HT-29 (cell line): ENCODE measurements at places on chromosomes 12 and 14. TPM values are rescaled to one million over a fixed set of nuclear protein-coding genes. Genes with fewer than 3 reads are reported as not detected.

DNA sequence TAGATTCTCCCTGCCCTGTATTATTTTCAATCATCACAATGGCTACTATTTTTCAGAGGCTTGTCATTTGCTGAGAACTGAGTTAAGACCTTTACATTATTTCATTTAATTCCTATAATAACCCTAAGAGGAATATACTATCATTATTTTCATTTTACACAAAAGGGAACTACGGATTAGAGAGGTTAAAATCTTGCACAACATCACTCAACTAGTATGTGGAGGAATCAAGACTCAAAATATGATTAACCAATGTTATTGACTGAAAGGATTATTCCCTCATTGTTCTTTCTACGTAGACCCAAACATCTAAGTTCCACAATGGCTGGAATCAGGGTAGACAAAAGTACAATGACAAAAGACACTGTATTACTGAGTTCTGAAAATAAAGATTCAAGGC, 45.0 kb downstream of the GPR65 start:
- DNase-seq, result no peak

DNA sequence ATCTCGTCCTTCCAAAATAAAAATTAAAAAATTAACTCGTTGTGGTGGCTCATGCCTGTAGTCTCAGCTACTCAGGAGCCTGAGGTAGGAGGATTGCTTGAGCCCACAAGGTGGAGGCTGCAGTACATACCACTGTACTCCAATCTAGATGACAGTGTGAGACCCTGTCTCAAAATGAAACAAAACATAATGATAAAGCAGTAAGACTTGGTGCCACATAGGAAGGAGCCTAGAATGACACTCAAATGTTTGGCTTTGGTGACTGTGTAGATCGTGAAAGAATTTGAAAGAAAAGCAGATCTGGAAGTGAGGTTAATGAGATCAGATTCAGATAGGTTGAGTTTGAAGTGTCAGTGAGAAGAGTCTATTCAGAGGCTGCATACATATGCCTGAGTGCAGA, 150.1 kb upstream of the ATP2B1 start:
- no peak for DNase-seq

DCN gene
- total RNA-seq, result not detected in 2 replicates

MSI1 gene
- total RNA-seq, result not detected in 2 replicates

DNA sequence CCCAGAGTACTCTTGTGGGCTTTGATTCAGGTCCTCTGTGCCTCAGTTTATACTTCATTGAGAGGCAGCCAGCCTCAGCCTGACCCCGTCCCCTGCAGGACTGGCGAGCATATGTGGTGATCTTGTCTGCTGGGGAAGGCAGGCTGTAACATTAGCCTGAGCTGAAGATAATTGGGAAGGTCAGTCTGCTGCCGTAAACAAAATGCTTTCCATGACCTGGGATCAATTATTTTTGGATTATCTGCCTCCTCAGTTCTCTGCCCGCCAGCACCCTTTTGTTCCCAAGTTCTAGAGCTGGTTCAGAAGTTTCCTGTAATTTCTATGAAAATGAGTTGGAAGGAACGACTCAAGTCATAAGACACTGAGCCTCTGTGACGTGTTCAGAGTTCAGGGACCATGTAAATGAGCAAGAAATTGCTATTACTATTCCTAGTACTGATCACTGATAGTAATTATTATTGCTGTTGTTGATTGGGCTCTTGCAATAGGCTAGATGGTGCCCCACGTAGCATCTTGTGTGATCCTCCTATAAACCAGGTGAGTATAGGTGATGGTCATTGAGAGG, 4.5 kb downstream of the ORAI1 start:
- no peak for DNase-seq

- no peak for DNase-seq
These were observed 679 bp upstream of the SAV1 start for GRCh38 chr14:50668826-50669143.

- DNase-seq, result no peak
These were observed 6.8 kb downstream of the FAM216A start for GRCh38 chr12:110475426-110475825.

KLHL33 gene
- total RNA-seq, result not detected in 2 replicates

SIX4 gene
- total RNA-seq, result 7.5 and 8.1 TPM in 2 replicates

DNA sequence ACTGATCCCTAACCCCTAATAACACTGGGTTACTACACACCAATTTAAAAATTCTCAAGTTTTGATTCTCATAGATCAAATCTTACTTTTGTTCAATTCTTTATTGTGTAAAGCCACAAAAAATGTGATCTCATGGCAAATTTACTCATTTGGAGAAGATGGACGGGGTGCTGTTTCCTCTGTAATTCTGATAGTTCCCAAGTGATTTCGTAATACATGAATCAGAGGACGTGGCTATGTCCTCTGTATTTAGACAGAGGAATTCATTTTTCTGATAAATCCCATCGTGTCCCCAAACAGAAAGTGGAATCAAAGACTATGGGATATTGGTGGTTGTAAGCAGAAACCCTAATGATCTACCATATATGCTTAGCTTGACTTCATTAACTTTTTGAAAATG, 76.6 kb upstream of the GNG2 start:
- DNase-seq, result no peak

TAS2R7 gene
- total RNA-seq, result not detected in 2 replicates

- peak; percentile 59 for DNase-seq
These were observed 22.2 kb downstream of the UBE2N start for GRCh38 chr12:93419388-93420034.
